NB4 (cell line): ENCODE measurements at places on chromosomes 11 and 22.

GRCh38 chr11:22656130-22656529 lies 10.3 kb upstream of the GAS2 start:
- no peak for DNase-seq

DNA sequence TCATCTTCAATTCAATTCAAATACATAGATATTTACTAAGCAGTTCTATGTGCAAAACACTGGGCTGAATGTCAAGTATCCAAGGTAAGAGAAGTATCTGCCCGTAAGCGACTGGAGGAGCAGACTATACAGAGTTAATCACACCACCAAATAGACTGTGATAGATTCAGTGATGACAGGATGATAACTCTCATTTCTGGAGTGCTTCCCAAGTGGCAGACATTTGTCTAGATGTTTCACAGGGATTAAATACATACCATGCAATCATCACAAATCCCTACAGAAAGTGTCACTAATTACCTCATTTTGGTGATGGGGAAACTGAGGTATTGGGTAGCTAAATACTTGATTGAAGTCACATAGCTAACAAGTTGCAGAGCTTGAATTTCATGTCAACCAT lies 508.7 kb upstream of the TENM4 start:
- no peak for DNase-seq

- DNase-seq: no peak
Observed at GRCh38 chr11:44589301-44589700, 23.8 kb downstream of the CD82 start.

DNA sequence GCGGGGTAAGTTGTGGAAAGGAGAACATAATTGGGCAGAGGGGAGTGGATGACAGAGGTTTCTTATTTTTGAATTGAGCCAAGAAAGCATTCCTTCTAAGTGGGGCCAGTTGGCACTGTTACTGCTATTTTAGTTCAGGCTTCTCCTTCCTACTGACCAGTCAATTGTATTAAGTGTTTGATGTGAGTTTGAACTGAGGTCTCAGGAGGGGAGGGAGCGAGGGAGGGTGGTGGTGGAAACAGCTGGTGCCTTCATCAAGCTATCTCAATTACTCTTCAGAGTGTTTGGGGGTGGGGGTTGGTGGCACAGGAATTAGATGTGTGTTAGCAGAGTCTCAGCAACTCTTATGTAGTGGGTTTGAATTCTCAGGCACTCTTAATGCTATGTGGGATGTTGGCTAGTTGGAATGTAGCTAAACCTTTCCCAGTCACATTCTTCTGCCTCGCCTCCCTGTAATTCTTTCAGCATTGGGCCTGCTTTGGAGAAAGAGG lies 14.5 kb downstream of the CTNND1 start:
- no peak for DNase-seq

- DNase-seq: no peak
Observed at GRCh38 chr11:1908618-1909017, 10.9 kb upstream of the TNNT3 start.

DNA sequence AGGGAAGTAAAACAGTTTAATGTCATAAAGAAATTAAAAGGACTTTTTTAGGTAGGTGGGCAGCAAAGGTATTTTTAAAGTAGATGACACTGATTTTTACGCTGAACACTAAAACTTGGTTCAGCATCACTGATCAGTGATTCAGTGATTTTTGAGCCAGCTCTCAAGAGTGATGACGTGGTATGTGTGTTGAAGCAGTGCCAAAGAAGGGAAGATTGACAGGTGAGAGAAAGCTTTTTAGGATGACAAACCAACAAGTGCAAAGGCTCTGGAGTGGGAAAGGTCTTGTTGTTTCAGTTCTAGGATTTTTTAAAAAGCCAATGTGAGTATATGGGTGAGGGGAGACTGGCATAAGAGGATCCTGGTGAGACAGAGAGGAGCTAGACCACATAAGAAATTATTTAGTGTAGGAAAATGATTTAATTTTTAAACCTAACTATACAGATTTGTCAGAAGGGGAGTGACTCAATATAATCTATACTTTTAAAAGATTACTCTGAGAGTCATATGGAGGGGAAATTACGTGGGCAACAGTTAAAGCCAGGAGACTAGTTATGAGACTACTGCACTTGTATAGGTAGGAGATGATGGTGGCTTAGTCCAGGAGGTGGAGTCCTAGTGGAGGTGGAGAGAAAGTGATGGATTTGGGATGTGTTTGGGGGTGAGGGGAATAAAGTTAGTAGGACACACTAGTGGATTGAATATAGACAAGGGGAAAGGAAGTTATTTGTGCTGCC lies 17.6 kb upstream of the CALCB start:
- no peak for DNase-seq

GRCh38 chr22:26398741-26399153 lies 30.3 kb upstream of the ASPHD2 start:
- peak; percentile 70 for DNase-seq

DNA sequence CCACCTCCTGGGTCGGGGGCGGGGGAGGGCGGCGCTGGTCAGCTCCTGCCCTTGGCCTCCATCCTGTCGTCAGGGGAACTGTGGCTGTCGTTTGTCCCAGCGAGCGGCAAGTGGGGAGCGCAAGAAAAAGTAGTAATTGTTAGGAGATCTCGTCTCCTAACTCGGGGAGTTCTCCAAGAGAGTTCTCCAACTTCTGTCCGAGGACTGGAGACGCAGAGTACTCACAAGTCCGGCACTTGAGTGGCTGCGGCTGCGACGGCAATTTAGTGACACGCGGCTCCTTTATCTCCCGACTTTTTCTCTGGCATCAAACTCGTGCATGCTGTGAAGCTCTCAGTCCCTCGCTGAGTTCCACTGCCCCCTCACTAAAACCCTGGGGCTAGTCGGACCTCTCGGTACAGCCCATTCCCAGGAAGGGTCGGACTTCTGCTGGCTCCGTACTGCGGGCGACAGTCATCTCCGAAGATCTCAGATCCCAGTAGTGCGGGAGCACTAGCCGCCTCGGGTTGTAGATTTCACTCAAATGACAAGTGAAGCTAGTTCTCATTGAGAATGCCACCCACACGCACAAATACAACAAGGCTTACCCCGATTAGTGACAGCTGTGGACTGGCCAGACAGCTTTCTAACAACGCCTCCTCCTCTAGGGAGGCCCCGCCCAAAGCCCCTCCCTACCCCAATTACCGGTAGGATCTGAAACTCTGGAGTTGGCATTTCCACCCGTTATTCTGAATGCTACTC lies at the start of gene PGR:
PGR (minus strand) TSS at position 611 of the 741 bp plus-strand sequence. CDS start 743 bp downstream, outside the sequence.
- DNase-seq: no peak
